ENCODE measurements at places on chromosomes 16 and 17.
A peak's percentile ranks its signal among the peaks of the same experiment; 100 is the strongest.

DNA sequence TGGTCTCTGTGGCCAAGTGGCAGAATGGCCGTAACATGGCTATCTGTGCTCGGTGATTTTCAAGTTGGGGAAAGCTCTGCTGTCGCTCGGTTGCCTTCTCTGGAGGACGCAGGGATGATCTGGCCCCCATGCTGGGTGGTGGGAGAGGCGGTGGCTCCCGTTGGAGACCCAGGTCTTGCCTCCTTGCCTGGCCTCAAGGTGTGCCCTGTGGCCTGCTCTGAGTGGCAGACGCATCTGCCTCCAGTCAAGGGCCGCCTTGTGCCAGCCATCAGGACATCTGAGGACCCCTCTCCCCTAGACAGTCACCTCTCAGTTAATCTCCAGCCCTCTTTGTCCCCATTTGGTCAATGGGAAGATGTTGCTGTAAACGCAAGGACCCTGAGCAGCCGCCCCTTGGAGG, 165.9 kb downstream of the CCDC182 start:
- no peak for DNase-seq

GRCh38 chr16:58584831-58585505, 44.7 kb downstream of the CNOT1 start:
- DNase-seq: no peak

DNA sequence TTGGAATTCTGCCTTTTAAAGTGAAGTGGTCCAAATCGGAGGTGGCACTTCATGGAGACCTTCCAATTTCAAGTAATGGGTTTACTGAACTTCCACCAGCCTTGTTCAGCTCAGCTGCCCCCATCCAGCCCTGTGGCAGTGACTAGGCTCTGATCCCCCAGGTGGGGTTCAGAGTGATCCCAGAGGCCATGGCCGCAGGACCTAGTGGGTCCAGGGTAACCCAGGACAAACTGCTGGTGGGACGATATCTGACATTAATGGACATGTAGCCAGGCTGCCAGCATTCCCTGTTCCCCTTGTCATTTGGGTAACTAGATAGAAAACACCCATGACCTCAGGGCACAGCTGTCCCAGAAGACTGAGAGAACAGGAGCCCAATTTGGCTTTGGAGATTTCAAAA, 209.9 kb downstream of the GSG1L start:
- no peak for DNase-seq

DNA sequence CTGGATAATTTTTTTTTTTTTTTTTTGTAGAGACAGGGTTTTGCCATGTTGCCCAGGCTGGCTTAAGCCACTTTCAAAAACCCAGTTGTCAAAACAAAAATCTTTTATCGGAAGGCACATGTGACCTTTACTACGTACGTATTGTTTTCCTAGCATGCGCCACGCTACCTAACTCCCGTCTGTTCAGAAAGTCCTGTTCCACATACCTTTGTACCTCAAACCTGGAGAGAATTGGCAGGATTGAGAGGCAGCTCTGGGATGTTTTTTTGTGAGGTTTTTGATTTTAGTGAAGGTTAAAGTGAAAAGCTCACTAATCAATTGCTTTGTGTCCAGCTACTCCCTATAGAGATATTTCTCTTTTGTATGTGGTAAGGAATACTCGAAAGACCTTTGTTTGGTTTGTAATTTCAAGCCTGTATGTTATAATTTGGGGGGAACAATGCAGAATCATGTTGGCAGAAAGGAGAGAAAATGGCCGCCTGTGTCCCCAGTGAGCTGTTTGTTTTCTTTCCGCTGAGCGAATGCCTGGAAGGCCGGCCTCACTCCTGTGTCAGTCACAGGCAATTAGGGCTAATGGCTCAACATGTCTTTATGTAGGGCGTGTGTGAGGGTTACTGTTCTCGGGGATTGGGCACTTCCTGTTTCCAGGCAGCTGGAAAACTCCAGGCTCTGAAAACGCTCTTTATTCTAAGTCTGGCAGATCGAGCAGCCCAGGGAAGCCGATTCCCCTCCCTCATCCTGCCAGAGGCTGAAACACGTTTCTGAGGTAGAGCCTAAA, 60.8 kb upstream of the CLEC18A start:
- DNase-seq: no peak

- no peak for DNase-seq
Measured at GRCh38 chr17:47711366-47712099, 17.6 kb downstream of the TBKBP1 start.

DNA sequence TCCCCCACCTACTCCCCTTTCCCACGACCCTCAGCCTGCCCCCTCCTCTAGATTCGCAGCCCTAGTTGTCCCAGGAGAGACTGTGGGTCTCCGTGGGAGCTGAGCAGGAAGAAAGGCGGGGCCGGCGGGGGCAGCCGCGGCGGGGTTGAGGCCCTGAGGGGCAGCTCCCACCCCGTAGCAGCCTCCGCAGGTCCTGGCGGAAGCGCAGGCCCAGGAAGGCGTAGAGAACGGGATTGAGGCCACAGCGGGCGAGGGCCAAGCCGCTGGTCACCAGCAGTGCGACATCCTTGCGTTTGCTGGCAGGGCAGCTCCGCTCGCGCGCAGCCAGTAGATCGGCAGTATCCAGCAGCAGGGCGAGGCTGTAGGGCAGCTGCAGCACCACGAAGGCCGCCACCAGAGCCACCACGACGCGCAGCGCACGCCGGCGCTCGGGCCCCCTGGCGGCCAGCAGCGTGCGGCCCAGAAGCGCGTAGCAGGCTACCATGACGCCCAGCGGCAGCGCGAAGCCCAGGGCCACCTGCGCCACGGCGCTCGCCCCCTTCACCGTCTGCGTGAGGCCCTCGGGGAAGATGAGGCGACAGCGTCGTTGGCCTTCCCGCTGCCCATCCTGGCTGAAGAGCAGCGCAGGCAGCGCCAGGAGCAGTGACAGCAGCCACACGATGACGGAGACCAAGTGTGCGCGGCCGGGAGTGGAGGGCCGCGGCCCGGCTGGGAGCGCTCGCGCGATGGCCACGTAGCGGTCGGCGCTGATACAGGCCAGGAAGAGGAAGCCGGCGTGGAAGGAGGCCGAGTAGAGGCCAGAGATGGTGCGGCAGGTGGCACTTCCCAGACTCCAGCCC, 1.9 kb downstream of the CCR10 start:
- DNase-seq: peak; percentile 87

- no peak for DNase-seq
Measured at GRCh38 chr17:17987901-17988300, 15.2 kb downstream of the DRC3 start.

DNA sequence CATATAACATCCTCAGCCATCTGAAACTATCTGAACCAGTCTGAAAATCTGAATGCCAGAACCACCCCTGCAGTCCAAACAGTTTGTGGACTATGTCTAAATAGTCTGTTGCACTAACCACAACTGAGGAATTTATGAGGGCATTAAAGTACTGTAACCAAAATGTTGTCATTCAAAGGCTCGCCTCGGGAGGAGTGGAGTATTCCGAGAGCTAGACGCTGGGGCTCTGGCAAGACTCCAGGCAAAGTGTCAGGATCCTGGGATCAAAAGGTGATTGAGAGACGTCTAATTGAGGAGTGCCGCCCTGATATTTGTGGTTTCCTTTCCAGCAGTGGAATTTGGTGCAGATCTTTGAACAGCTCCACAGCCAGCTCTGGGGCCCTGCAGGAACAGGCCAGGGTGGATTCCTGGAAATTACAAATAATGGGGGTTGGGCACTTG, 142.9 kb upstream of the MYOCD start:
- peak; percentile 50 for DNase-seq

- no peak for DNase-seq
Measured at GRCh38 chr17:79778504-79779083, 646 bp downstream of the CBX2 start.

- no peak for DNase-seq
Measured at GRCh38 chr16:24997665-24998064, 17.5 kb downstream of the ARHGAP17 start.

GRCh38 chr17:41544491-41544892, 16.4 kb upstream of the KRT19 start:
- no peak for DNase-seq

DNA sequence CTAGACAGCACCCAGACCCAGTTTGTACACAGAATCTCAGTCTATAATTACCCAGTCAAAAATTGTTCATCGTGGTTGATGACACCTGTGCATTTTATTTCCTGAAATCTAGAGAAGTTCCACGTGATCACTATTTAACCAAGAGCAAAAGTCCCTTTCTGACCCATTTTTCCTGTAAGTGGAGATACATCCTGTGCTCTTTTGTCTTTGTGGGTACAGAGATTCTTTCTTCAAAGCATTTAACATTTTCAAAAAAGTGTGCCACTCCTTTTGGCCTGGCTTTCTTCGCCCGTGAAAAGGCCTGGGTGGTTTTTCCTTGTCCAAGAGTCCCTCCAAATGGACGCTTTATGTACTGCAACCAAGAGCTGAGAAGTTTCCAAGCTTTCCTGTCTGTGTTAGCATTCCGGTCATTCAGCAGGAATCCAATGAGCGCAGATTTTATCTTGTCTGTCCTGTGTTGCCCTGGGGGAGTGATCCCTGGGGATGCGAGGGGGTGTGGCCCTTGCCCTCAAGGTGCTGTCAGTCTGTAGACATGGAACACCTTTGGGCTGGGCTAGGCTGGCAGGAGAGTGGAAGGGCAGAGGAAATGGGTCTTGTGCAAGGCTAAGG, 161.1 kb upstream of the CACNG5 start:
- DNase-seq: peak; percentile 84

DNA sequence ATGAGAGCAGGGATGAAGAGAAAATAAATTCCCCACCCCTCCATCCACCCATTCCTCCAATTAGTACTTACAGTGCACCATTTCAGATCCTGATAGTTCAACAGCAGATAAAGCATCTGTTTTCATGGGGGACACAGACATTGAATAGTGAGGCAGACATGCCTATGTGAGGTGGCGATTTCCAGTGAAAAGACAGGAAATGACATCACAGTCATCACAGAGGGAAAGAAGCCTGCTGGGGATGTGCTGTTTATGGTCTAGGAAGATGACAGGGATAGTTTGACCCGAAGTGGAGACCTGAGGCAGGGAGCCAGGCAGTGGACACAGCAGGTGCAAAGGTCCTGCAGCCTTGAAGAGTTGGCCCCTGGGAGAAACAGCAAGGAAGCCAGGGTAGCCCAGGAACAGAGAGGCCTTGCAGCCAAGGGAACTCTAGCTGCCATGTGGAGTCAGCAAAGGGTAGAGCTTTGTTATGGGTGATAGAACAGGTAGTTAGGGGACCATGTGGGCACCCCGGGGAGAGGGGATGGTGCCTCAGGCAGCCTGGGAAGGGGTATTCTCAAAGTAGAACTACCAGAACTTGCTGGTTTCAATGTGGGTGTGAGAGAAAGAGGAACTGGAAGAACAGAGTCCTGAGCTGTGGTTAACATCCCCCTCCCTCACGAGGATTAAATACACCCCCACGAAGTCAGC, 256.6 kb downstream of the CPPED1 start:
- DNase-seq: no peak

- DNase-seq: peak; percentile 34
Measured at GRCh38 chr16:10039220-10040096, 142.8 kb downstream of the GRIN2A start.

- peak; percentile 98 for DNase-seq
Measured at GRCh38 chr16:85354686-85355514, 242.6 kb upstream of the CIBAR2 start.

GRCh38 chr16:19860166-19861041, 24.2 kb downstream of the GPRC5B start:
- DNase-seq: peak; percentile 21

DNA sequence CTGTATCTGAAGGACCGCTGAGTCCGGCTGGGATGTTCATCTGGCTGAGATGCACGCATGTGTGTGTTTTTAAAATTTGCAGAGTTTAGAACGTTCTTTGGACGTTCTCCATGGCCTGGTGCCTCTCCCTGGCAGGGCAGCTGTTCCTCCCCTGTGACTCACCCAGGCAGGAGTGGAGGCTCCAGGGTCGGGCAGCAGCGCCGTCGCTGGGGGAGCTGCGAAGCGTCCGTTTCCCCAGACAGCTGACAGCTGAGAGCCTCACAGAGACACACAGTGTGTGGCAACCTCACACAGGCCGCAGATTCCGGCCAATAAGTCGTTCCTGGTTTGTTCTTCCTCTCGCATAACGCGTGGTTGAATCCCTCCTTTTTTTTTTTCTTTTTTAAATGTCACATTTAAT, 80.6 kb downstream of the OR1D5 start:
- DNase-seq: peak; percentile 59

GRCh38 chr16:69003500-69003899, 102.0 kb upstream of the HAS3 start:
- peak; percentile 49 for DNase-seq

- DNase-seq: no peak
Measured at GRCh38 chr16:7804635-7805195, 472.1 kb downstream of the RBFOX1 start.

DNA sequence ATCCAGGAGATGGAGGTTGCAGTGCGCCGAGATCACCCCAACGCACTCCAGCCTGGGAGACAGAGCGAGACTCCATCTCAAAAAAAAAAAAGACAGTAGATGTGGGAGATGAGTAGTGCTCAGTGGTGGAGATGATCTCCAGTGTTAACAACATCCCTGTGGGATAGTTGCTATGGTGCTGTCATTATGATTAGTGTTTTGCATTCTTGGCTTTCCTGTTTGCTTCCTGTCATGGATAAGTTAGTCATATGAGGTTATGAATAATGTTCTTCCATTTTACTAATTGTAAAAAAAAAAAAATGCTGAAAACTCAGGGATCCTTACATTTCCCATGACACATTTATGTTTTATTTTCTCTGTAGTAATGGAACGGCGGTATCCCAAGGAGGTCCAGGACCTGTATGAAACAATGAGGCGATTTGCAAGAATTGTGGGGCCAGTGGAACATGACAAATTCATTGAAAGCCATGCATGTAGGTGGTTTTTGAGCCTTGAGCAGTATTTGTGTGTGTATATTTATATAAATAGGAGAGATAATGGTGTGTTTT, 24.5 kb upstream of the DUSP14 start:
- peak; percentile 89 for DNase-seq

DNA sequence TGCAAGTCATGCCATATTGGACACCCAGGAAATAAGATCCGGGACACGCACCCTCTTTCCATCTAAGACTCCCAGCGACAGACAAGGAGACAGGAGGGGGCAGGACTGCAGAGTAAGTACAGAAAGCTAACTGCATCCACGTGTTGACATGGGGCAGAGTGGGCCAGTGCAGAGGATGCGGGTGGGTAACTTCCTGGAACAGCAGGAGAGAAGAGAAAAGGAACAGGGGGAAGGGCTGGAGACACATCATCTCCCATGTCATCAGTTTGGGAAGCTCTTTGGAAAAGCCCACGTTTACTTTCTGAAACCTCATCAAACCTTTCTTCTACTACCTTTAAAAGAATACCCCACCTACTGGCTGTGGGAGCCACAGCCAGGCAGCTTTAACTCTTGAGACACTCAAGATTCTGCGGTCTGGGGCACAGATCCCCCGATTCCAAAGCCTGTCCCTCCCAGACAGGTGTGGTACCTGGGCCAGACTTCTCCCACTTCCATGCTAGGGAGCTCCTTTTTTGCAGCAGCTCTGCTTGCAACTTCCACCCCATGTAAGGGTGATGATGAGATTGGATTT, 273.5 kb upstream of the RPL38 start:
- DNase-seq: no peak

- DNase-seq: no peak
Measured at GRCh38 chr16:89113661-89114060, 20.0 kb downstream of the ACSF3 start.

- DNase-seq: peak; percentile 74
Measured at GRCh38 chr17:7220593-7221277, 997 bp downstream of the ACADVL start.

GRCh38 chr17:41836550-41837196, 641 bp upstream of the NT5C3B start:
- DNase-seq: no peak

- no peak for DNase-seq
Measured at GRCh38 chr17:21079196-21079595, 36.4 kb upstream of the USP22 start.

- DNase-seq: peak; percentile 36
Measured at GRCh38 chr16:75343286-75343685, 90.0 kb downstream of the CFDP1 start.

- peak; percentile 40 for DNase-seq
Measured at GRCh38 chr16:20300312-20301097, 26.8 kb downstream of the GP2 start.
